ENCODE measurements at places on chromosomes 6 and 20. TPM values are rescaled to one million over a fixed set of nuclear protein-coding genes. Genes with fewer than 3 reads are reported as not detected.

DNA sequence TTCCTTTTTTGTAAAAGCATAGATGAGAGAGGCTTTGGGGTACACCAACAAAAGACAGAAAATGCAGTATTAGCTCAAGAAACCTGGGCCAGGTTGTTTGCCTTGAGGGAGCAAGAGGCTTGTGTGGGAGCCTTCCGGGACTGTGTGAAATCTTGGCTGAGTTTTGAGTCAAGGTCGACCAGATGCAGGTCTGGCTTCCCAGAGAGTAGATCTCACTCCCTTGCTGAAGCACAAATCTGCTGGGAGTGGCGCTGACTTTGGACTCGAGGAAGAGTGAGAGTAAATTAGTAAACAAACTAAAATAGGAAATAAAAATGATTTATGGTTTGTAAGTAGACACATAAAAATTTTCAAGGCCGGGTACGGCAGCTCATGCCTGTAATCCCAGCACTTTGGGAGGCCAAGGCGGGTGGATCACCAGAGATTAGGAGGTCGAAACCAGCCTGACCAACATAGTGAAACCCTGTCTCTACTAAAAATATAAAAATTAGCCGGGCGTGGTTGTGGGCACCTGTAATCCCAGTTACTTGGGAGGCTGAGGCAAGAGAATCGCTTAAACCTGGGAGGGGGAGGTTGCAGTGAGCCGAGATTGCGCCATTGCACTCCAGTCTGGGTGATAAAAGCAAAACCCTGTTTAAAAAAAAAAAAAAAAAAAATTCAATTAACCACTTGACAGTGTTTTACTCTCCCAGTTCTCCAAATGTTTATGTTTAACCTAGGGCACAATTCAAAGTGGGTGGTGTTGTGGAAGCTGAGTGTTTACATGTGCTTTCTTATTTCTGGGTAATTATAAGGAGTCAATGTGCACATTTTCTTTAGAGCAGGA, 27.7 kb upstream of the EDN1 start:
- no peak for DNase-seq

GRCh38 chr6:44104481-44105021, 22.7 kb downstream of the MRPL14 start:
- no peak for DNase-seq

DNA sequence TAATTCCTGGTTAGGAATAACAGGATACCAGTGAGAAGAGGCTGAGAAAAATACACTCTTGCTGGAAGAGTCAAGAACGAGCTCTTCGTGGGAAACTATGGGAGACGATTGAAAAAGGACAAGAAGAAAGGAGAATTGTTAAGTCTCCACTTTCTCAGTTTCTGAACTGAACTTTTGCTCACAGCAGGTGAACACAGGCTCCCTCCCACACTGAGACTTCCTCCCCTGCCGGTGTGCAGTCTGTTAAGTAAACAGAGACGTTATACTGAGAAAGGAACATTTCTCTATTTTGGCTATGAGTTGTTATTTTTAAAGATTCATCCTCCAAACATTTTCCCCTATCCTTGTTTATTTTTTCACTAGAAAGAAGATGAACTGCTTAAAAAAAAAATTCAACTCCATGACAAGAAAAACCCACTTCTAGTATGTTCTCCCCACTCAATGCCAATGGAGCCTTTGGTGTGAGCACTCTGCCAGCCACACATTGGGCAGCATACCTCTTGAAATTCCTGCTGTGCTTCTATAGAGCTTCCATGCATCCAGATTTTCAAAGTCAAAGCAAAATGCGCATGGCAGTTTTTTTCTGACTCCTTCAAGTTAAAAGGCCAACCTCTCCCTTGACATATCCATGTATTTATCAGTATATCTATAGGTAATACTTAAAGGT, 250.5 kb downstream of the ESR1 start:
- DNase-seq, result no peak

ACOT8 gene
- 21.0 TPM for total RNA-seq

GRCh38 chr20:52083627-52084232, 107.8 kb downstream of the ZFP64 start:
- no peak for DNase-seq

TAP2 gene
- 334 TPM for total RNA-seq

DNA sequence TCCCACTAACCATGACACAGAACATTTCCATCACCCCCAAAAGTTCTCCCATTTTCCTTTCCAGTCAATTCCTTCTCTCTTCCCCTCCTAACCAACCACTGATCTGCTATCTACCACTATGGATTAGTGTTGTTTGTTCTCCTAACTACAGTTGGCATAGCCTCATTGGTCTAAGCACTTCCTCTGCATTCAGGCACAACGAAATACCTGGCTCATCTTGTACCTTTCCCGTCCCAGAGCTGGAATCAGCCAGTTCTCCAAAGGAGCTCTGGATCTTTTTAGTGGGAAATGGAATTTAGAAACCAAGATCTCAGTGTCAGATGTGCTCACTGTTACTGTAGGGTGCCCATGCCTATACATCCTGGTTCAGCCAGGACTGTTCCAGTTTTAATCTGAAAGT, 4.0 kb upstream of the WTAP start:
- DNase-seq, result no peak
